ENCODE measurements at places on chromosomes 16 and 17.

DNA sequence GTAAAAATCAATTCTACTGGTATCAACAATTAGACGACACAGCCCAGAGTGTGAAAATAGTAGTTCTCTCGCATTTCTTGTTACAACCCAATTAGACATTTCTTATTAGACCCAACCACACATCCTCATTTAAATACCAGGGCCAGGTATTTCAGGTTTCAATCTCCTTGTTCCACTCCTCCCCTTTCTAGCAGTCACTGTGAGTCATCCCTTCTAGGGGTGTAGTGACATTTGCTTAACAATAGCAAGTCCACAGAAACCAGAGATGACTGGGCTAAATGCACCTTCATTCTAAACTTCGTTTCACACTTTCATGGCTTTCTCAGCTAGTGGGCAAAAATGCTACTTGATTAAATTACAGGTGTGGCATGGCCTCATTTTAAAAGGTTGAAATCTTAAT is 116.9 kb upstream of the CACNG3 start:
- no peak for DNase-seq

DNA sequence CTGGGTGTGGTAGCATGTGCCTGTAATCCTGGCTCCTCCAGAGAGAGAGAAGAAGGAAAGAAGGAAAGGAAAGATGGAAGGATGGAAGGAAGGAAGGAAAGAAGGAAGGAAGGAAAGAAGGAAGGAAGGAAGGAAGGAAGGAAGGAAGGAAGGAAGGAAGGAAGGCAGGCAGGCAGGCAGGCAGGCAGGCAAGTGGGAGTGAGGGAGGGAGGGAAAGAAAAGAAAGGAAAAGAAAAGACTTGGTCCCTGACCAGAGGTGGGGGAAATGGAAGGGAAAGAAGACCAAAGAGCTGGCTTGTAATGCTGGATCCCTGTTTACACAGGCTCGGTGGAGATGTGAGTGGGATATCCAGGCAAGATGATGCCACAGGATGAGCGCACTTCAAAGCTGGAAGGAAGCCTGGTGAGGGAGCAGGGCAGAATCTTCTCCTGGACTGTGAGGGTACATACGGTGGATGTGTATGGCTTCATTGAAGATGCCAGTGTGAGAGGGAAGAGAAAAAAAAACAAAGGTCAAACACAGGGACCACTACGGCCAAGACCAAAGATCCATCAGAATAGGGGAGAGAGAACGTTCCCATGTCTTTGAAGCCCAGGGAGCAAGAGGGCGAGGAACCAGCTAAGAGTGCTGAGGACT is 2.1 kb downstream of the CES1 start:
- no peak for DNase-seq

DNA sequence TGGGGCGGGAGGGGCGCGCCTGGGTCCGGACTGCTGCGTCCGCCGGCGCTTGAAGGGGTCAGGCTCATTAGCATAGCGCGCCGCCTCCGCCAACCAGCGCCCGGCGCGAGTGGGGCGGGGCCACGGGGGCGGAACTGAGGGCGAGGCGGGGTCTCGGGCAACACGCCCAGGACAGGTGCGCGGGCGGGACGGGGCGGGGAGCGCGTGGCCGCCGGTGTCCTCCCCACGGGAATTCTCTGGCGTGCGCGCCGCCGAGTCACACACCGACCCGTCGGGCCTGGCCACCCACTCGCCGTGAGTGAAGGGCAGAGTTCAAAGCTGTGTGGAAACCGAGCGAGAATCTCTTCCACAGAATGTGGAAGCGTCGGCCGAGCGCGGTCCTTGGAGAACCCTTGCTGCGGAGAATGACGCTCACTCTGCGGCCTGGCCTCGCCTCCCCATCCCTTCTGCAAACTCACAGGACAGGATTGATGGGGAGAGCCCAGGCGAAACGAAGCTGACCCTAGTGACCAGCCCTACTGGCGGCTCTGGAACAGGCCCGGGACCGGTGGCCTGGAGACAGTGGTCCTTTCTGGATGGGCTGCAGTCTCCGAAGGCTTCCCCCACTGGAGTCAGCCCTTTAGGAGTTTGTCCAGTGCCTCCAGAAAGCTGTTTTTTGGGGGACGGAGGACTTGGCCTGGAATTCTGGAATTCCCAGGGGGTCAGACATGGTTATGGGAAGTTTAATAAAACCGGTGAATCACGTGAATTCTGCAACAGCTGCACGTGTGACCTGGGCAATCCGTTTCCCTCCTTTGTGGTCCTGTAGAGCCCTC is at the start of gene SNAI3:
SNAI3 (minus strand) TSS at position 69 of the 815 bp plus-strand sequence. CDS start 101 bp downstream, outside the sequence.
- DNase-seq: peak; percentile 78

- DNase-seq: no peak
Measured at GRCh38 chr16:29899516-29900101, at the start of gene SEZ6L2. TSS of gene SEZ6L2 (minus strand) at chr16:29899550. CDS start at chr16:29899019, 531 bp downstream.

DNA sequence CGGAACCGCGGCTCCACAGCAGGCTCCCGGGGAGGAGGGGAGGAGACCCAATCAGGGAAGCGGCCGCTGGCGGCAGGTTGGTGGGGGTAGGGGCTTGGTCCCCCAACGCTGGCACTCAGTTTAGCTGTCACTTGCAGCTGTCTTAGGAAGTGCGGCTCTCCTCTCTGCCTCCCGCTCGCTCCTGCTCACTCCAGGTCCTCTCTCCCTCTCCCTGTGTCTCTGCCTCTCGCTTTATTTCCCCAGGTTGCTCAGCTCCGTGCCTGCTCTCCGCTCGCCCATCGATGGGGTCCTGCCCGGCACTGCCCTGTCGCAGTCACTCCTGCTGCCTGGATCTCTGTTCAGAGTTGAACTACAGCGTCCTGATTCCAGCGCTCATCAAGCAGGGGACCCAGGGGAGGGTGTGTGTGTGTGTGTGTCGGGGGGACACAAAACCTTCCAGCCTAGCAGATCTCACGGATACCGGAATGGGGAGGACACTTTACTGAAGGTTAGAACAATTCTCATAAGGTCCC is 145.6 kb downstream of the ENGASE start:
- DNase-seq: no peak

GRCh38 chr17:41338961-41339485 is 11.6 kb downstream of the KRT33A start:
- peak; percentile 50 for DNase-seq

DNA sequence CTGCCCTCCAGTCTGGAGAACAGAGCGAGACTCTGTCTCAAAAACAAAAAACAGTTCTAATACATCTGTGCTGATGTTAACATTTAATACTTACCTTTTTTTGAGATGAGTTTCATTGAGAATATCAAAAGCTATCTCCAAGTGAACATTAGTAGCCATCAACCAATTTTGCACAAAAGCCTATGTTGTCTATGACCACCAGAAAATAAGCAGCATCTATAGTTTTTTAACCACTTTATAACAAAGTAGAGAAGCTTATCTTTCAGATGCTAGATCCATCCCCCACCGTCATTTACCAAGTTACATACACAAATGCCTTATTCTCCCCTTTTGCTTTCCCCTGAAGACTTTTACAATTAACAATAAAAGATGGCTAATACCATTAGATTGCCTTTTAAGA is 4.1 kb downstream of the SRSF1 start:
- no peak for DNase-seq

GRCh38 chr17:79685121-79685520 is 45.6 kb upstream of the ENPP7 start:
- DNase-seq: no peak

DNA sequence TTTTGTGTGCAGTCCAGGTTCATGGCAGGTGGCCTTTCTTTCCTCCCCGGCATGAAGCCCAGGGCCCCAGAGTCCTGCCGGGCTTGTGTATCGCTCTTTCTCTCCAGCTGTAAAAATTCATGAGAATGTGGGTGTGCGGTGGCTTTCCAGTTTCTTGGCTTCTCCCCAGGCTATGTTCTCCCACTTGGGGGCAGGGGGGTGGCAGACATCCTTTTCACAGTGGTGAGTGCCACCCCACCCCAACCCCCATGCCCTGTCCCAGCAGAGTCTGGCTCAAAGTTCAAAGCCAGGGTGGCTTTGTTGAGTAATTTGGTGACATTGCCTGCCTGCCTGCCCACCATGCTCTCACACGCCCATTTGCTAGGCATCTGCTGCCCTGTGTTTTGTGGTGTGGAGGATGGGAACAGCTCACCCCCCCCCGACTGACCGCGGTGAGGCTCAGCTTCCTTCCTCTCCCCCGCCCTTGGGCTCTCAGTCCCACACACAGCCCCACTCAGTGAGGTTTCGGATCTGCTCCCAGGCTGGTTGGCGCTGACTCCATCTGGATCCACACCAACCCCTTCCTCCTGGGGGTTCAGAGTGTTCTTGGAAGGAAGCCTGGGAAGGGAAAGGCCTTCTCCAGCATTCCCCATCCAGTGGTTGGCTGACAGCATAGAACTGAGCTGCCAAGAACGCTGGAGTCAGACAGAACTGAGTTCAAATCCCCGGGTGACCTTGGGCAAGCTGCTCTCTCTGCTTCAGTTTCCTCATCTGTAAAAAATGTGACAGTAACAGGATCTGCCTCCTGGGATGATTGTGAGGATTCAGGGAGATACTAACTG is 36.0 kb downstream of the CHD9 start:
- DNase-seq: no peak

GRCh38 chr16:27098366-27099049 is 31.8 kb downstream of the C16orf82 start:
- no peak for DNase-seq

DNA sequence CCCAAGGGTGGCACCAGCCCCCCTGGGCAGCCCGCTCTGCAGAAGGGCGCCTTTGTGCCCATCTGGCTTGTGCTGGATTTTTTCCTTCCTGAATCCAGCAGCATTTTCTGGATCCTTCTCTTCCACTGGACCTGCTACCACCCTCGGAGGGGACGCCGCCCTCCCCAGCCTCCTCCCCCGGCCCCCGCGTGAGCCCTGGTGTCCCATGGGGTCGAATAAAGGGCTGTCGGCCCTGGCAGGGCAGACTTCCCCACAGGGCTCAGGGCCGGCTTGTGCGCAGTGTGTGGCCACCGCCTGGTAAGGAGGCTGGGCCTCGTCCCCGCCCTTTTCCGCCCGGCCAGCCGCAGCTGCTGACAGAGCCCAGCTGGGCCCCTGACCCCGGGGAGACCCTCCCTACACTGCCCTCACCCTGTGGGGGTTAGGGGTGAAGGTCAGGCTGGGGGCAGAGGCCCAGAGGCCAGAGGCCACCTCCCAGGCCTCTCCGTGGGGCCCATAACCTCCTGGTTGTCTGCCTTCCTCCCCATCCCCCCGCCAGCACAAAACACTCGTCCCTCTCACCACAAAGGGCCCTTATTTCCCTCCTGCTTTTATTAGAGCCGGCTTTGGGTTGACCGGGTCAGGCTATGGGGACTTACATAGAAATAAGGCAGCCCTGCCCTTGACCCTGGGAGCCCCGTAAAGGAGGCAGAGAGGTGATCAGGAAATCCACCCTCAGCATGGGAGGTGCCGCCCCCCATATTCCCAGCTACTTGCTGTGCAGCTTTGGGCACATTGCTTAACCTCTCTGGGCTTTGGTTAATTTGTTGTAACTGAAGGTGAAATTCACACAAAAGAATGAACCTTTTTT is 179.3 kb upstream of the CIBAR2 start:
- DNase-seq: no peak

- DNase-seq: no peak
Measured at GRCh38 chr16:85611444-85612190, 1.5 kb upstream of the GSE1 start.

- DNase-seq: no peak
Measured at GRCh38 chr17:50307654-50308053, 33.4 kb downstream of the TMEM92 start.

- DNase-seq: no peak
Measured at GRCh38 chr17:39139561-39139960, 11.9 kb downstream of the PLXDC1 start.

- no peak for DNase-seq
Measured at GRCh38 chr16:27381236-27381635, 20.7 kb upstream of the IL21R start.

DNA sequence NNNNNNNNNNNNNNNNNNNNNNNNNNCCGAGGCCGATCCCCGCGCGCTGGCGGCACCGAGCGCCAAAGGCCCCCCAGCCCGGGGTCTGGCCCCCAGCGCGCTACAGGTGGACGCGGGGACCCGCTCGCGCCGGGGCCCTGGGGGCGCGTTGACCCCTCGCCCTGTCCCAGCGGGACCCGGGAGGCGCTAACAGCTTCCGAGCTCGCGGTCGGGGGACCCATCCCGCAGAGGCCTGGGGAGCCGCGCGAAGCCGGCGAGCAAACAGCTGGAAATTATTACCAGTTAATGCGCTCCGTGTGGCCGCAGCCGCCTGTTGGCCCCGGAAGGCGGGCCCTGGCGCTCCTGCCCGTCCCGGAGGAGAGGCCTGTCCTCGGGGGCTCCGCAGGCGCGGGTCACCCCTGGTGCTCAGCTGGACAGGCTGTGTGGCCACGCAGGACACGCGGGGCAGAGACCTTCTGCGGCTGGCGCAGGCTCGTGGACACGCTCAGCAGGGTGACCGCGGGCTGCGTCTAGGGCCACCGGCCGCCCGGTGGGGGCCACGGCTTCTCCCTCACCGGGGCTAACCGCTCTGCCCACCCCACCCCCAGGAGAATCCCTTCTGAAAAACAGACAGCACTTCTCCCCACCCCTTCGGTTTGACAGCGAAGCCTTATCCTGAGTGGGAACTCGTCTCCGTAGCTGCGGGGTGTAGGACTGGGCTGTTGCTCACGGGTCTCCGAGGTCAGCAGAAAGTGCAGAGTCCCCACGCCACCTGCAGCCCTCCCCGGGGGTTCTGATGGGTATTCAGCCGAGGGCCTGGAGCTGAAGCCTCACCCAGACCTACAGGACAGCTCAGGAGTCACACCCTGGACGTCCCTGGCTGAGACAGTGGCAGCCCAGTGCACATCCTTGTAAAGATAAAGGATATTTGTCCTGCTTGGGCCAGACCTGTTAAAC is 138.7 kb upstream of the RPH3AL start:
- no peak for DNase-seq

DNA sequence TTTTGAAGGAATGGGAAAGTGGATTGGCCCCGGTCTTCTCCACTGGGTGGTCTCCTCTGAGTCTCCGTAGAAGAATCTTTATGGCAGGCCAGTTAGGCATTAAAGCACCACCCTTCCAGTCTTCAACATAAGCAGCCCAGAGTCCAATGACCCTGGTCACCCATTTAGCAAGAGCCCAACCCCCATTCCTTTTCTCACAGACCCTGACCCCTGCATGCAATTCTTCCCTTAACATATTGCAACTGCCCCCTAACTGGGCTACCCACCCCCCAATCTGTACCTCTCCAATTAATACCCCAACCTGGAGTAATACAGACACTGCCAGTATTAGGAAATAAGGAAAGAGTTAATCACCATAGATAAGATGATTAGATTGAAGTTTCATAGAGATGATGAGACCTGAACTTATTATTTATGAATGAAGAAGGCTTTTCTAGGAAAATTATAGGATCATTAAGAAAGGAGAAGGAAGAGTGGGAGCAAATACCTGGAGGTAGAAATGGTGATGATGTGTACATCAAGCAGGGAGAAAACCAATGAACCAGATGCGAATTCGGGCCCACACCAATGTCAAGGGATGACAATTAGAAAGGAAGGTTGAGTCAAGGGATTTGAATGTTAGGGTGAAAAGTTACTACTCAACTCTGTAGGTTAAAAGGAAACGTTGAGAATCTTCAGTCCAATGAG is 2.4 kb downstream of the CCL2 start:
- DNase-seq: no peak

DNA sequence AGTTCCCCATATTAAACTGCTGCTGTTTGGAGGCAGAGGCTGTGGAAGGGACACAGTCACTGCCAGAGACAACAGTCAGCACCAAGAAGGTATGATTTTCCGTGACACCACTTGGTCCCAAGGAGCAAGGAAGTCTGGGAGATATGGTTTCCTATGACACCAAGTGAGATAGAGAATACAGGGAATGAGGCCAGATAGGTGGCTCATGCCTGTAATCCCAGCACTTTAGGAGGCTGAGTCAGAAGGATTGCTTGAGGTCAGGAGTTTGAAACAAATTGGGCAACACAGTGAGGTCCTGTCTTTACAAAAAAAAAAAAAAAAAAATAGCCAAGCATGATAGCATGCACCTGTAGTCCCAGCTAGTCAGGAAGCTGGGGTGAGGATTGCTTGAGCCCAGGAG is 90.8 kb downstream of the ABCC12 start:
- DNase-seq: no peak
